Endothelial cell of umbilical vein (primary cell): ENCODE measurements at places on chromosomes 5 and 9.

DNA sequence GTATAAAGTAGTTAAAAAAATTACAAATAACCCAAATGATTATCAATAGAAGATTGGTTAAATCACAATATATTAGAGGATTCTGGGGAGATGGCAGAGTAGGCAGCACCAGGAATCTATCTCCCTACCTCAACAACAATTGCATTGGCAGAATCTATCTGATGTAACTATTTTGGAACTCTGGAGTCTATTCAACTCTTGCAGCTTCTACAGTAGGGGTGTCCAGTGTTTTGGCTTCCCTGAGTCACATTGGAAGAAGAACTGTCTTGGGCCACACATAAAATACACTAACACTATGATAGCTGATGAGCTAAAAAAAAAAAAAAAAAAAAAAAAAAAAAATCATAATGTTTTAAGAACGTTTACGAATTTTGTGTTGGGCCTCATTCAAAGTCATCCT, 29.2 kb upstream of the ECM2 start:
- no peak for DNase-seq

DNA sequence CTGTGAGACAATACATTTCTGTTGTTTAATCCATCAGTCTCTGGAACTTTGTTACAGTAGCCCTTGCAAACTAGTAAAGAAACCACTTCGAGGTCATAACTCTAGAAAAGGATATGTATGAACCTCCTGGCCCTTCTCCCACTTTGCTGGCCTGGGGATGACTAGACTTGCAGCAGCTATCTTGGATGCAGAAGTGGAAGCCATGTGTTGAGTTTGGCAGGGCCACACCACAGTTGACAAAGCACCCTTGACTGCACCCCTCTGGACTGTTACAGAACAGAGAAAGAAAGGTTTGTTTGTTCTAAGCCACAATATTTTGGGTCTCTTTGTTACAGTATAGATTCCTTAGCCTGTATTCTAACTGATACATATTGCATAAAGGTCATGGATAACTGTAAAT, 183.2 kb upstream of the TAS2R1 start:
- DNase-seq = no peak

- no peak for DNase-seq
These were observed 142.4 kb downstream of the ST8SIA4 start for GRCh38 chr5:100760688-100761087.

GRCh38 chr5:146725025-146725424, 153.5 kb downstream of the PPP2R2B start:
- DNase-seq = no peak

DNA sequence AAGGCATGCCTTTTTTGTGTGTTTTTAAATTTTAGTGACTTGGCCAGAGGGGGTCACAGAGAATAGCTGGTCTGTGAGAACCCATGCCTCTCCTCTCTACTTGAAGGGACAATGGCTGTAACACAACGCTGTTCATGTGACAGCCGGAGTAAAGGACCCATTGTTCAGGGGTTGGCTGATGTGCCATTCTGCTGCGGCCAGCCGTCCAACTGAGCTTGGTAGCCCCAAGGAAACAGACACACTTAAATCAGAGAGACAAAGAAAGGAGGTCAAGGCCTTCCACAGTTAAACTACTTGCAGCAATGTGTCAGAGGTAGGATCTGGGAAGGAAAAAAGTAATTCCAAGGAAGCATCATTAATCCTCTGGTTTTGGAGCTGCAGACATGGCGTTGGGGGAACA, 8.1 kb downstream of the MEGF10 start:
- no peak for DNase-seq

GRCh38 chr5:141838326-141839014, 39.7 kb downstream of the PCDH1 start:
- no peak for DNase-seq

DNA sequence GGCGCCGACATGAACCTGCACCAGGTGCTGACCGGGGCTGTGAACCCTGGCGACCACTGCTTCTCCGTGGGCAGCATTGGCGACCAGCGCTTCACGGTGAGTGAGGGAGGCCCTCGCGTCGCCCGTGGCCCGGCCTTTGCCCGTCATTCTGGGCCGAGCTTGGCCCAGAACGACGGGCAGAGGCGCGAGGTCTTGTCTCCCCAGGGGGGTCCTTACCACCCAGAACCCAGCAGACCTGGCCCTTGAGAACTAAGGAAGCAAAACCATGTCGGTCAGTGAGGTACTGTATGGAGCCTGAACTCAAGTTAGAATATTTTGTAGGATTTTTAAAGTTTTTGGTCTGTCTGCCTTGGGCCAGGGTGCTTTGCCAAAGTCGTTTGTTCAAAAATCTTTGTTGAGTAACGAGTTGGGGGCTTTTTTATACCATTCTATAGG, 691 bp downstream of the DMXL1 start:
- DNase-seq = peak; percentile 44

DNA sequence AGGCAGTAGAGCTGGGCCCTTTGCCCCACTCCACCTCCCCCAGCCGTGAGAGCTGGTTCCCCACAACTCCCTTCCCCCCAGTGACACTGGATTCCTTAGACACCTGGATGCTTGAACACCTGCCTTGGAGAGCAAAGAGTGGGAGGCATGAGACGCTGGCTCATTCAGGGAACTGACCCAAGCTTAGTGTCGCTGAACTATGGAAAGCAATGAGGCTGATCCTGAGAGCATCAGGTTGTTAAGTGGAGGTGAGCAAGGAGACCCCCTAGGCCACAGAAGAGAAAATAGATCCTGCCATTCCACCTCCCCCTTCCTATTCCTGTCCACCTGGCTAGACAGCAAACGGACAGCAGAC, 2.0 kb downstream of the CCL19 start:
- DNase-seq = no peak

DNA sequence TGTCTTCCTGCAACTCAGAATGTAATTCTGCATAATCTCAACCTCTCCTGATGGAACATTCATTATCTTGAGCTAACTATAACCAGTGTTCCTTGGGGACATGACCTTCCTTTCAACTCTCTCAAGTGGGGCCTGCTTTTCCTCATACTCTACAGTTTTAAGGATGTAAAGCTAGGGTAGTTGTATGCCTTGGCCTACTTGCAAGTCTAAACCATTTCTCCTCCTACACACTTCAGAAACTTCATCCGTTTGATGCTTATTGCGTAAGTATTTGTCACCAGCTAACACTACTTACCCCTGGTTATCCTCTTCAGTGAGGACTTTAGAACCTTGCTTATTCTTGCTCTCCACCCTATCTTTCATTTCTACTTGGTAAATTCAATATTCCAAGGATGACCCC, 548.9 kb downstream of the HINT1 start:
- DNase-seq = no peak

DNA sequence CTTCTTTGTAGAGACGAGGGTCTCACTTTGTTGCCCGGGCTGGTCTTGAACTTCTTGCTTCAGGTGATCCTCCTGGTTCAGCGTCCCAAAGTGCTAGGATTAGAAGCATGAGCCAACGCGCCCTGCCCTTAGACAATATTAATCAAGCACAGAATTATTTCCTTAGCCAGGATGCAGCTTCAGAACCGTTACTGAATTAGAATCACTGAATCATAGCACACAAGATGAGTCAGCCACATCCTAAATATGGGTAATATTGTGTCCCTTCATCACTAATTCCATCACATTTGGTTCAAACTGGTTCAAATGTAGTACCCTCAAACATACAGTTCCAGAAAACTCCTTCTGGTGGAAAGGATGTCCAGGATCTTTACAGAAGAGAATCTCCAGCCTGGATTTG, 82.7 kb downstream of the BNC2 start:
- peak; percentile 4 for DNase-seq

GRCh38 chr5:140710899-140711552, 10.8 kb downstream of the ZMAT2 start:
- DNase-seq = peak; percentile 100

DNA sequence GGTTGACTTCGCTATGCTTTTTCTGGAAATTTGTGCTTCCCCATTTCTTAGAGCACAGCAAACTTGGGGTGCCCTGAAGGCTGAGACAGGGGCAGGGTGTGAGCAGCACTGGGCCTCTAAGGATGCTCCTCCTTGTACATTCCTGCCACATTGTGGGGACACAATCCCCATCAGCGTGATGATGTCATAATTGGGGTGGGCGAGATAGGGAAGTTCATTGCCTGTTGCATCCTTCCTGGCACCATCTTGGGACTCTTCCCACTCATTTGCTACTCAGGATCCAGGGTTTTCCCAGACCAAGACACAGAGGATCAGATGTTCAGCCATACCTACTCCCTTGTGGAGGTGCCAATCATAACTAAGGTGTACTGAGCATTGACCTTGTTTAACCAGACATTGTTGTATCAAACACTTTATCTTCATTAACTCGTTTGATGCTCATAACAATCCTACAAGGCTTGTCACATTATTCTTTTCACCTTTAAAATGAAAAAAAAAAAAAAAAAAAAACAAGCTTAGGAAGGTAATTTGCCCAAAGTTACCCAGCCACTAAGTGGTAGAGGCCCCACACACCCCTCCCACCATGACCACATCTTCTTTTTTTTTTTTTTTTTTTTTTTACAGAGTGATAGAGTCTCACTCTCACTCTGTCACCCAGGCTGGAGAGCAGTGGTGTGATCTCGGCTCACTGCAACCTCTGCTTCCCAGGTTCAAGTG, 87.6 kb downstream of the UGCG start:
- DNase-seq = no peak

DNA sequence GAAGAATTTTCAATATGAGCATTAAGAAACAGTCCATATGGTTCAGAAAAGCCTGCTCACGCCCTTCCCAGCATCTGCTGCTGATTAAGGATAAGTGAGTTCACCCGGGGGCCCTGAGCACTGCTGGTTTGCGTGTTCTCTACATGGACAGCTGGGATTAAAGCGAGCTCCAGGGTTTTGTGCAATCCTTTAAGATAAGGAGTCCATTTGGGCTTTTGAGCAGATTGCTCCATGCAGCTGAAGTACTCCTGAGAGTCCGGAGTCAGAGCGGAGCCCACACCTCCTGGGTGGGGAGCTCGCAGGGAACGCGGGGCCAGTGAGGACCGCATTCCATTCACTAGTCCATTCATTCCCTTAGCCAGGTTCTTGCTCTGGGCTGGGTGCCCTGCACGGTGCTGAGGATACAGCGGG, 149.3 kb upstream of the COL5A1 start:
- DNase-seq = no peak

GRCh38 chr5:31531543-31531887, 378 bp downstream of the DROSHA start:
- DNase-seq = peak; percentile 40

DNA sequence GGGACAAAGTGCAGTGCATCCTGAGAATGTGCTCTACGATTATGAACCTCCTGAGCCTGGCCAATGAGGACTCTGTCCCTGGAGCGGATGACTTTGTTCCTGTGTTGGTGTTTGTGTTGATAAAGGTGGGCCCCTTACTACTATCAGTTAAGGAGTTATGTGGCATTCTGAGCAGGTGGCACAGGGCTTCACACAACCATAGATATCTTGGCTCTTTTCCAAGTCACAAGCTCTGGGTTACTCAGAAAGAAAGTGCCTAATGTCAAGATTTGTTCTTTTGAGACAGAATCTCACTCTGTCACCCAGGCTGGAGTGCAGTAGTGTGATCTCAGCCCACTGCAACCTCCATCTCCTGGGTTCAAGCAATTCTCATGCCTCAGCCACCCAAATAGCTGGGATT, 99.0 kb downstream of the GAPVD1 start:
- no peak for DNase-seq

GRCh38 chr9:120787933-120788332, 5.3 kb downstream of the FBXW2 start:
- DNase-seq = no peak

GRCh38 chr9:1055166-1055565, 5.0 kb downstream of the DMRT2 start:
- DNase-seq = no peak

DNA sequence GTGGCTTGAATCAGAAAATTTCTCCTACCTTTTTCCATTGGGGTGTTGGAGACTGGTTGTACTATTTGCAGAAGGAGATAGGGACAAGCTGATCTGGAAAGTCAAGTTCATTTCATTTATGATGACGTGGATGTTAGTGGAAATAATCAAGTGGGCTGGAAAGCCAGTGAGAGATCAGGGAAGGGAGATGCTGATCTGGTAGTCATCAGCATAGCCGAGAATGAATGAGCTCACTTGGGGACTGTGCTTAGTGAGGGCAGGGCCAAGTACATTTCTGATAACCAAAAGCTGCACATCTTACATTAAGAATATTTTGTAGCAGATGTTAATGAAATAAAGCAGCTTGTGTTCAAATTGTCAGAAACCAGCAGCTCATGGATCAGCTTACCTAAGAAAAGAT, 12.1 kb downstream of the MAN2A1 start:
- DNase-seq = no peak

GRCh38 chr9:85599540-85600105, 142.1 kb downstream of the AGTPBP1 start:
- DNase-seq = no peak

DNA sequence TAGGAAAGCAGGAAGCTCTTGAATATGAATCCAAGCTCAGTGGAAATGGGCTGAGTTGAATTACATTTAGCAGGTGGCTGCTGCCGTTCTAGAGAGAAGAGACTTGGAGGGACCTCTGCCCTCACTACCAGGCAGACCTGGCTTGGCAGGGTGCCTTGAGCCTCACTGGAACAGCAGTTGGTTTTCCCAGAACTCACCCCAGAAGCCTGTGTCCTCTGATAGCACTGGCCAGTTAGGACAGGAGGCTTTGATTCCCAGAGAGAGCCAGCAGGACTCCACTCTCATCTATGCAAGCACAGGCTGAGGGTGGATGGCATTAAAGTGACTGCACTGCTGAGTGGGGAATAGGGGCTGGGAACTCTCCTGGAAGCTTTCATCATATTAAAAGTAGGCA, 54.8 kb downstream of the PWWP2A start:
- DNase-seq = no peak

DNA sequence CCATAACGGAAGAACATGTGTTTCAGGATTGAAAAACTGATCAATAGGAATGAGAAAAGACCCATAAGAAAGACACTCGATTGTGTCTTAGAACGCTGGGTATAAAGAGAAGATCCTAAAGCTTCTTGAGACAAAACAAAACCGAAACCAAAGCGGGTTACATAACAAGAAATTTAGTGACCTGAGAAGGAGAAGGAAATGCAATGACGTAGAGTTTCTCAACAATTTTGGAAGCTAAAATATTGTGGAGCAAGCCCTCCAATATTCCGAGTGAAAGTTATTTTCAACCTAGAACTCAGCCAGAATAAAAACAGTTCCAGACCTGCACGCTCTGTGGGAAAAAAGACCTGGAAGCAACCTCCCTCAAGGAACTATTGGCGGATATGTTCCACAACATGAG, 81.9 kb upstream of the FREM1 start:
- no peak for DNase-seq
